ENCODE measurements at places on chromosomes 3 and 15.
A peak's percentile ranks its signal among the peaks of the same experiment; 100 is the strongest.

DNA sequence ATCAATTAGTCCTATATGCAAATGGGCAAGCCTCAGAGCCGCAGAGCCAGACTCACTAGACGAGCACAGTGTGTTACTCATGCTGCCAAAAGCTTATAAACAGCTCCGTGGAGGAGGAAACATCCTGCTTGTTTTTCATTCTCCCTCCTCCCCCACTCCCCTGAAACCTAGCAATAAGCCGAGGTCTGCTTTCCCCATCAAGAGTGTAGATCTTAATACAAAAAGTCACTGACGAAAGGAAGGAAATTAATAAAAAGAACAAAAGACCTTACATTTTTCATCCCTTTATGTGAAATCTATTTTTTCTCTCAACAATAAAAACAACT is 88.5 kb downstream of the XXYLT1 start:
- no peak for DNase-seq

DNA sequence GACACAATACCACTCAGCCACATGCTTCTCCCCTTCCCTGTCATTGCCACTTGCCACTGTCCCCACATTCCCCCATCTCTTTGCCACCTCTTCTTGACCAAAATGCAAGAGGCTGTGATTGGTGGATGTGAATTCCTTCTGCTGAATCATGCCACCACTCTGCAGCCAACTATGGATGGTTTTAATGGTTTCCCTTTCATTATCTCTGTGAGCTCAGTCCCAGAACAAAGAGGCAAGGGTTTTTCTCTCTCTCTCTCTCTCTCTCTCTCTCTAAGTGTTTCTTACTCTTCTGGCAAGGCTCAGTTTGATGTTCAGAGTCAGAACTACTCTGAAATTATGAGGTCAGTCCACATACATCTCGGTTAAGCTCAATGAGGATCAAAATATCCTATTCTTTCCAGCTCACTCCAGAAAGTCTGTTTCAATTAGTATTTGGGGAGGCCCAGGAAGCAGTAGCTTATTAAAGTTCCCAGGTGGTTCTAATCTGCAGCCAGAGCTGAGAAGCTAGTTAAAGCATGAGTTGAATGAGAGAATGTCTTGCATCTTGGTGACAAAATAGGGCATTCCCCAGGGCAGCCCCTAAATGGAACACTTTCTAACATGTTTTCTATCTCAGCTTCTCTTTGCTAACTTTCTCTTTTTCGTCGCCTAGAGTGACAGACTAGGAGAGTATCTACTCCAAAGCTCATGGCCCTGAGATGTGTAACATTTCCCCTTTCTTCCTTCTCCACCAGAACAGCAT is 8.5 kb upstream of the ILDR1 start:
- no peak for DNase-seq

- peak; percentile 22 for DNase-seq
These were observed 319.9 kb upstream of the ICE2 start for GRCh38 chr15:60798821-60799220.

GRCh38 chr3:15794303-15794771 is 3.4 kb downstream of the ANKRD28 start:
- no peak for DNase-seq

DNA sequence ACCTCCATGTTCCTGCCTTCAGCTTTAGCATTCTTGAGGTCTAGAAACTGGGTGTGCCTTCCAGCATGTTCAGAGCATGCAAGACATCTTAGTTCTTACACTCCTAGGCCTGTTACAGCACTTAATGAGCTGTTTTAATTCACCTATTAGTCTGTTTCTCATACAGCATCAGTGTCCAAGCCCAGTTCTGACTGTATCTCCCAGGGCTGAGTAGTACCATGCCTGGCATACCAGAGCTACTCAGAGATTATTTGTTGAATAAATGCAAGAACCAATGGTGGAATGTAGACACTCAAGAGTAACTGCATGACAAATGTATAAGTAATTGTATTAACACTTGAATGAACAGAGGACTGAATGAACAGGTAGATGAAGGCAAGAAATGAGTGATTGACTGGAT is 61.8 kb upstream of the SCN5A start:
- no peak for DNase-seq

DNA sequence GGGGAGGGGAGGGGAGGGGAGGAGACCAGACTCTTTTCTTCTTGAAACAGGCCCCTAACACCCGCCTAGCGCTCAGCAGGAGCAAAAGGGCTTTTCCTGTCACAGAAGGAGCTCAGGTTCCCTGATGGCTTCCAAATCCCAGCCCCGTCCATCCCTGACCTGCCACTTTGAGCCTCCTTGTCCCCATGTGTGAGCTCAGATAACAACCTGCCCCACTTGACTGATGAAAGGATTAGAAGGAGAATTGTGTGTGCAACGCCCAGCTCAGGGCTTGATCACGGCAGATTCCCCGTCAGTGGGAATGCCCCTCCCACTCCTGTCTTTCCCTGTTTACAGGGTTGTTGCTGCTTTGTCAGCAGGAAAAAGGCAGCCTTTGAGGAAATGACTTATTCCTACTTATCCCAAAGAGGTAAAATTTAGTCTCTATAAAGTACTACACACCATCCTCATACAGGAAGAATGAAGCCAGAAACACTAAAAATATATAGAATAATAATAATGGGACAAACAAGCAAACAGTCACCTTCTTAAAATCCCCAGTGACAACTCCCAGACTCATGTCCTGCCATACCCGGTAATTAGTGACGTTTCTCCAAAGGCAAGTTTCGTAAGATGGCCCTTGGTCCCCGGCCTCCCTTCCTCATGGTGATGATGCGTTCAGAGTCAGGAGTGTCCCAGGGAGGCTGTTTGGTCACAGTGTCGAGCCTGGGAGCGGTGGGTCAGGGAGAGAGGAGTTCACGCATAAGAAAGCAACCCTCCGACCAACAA is 6.1 kb upstream of the LRRC15 start:
- no peak for DNase-seq

- peak; percentile 63 for DNase-seq
These were observed 636.1 kb downstream of the MAGI1 start for GRCh38 chr3:65402597-65402996.

- no peak for DNase-seq
These were observed 151.8 kb upstream of the LRRFIP2 start for GRCh38 chr3:37326144-37326543.

GRCh38 chr3:38367779-38368178 is 21.2 kb downstream of the XYLB start:
- no peak for DNase-seq

DNA sequence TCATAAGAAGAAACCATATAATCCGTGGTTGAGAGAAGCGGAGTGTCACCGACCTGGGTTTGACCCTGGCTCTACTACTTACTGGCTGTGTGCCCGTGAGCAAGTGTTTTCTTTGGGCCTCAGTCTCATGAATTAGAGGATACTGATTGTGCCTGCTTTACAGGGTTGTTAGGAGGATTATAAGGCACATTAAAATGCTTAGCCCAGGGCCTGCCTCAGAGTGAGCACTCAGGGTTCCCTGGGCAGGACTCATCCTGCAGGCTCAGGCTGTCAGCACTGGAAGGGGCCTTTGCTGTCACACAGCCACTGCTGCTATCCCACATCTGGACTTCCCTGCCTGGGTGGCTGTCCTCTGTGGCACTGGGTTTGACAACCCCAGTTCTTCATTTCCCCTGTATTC is 4.7 kb downstream of the PLA2G4F start:
- no peak for DNase-seq

DNA sequence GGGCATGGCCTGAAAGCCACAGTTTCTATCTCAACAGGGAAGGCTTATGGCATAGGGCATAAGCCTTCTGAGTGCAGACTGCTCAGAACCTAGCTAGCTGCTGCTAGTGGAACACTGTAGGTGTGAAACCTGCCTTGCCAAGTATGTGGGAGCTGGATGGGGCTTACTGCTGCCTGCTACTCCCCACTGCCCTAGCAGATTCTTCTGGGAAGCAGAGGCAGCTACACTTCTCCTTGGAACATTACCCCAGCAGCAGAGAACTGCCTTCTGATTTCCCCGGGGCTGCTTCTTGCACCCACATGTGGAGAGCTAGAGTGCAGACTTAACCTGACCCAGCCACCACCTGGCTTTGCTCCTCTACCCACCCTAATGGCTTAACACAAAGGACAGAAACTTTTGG is 215.7 kb downstream of the POLQ start:
- no peak for DNase-seq

DNA sequence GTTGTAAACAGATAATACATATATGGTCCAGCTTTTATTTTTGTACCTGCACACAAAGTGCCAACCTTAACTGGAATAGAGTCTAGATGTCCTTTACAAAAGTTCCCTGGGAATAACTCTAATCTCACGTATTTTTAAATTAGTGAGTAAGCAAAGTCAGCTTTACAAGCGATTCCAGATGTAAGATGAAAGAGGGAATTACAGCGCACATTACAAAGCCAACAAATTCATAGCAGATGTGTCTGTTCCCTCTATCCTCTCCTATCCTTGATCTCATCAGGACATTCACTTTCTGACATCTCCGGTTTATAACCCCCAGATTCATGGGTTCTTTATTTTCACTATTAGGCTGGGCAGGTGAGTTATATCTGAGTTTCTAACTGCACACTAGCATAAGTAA is 406.8 kb upstream of the ZNF385D start:
- no peak for DNase-seq

GRCh38 chr15:66825731-66826130 is 123.7 kb downstream of the SMAD6 start:
- no peak for DNase-seq

DNA sequence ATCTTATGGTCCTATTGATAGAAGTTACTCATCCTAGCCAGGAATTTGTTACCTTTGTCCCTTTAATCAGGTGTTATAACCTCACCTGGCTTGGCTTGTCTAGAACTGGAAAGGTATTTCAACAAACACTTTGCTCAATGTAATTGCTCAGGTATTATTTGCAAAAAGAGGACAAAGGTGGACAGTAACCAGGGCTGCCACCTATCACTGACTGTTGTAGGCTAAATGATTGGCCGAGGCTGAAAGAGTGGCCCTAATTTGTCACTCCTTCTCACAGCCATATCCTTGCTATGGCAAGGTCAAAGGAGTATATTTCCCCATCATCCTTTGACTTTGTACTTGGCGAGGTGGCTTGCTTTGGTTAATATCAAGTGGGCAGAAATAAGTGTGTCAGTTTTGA is 2.7 kb upstream of the SELENOS start:
- no peak for DNase-seq

- no peak for DNase-seq
These were observed 35.1 kb upstream of the SPTBN5 start for GRCh38 chr15:41928637-41929620.

GRCh38 chr3:186456731-186457191 is 87.4 kb downstream of the CRYGS start:
- no peak for DNase-seq

DNA sequence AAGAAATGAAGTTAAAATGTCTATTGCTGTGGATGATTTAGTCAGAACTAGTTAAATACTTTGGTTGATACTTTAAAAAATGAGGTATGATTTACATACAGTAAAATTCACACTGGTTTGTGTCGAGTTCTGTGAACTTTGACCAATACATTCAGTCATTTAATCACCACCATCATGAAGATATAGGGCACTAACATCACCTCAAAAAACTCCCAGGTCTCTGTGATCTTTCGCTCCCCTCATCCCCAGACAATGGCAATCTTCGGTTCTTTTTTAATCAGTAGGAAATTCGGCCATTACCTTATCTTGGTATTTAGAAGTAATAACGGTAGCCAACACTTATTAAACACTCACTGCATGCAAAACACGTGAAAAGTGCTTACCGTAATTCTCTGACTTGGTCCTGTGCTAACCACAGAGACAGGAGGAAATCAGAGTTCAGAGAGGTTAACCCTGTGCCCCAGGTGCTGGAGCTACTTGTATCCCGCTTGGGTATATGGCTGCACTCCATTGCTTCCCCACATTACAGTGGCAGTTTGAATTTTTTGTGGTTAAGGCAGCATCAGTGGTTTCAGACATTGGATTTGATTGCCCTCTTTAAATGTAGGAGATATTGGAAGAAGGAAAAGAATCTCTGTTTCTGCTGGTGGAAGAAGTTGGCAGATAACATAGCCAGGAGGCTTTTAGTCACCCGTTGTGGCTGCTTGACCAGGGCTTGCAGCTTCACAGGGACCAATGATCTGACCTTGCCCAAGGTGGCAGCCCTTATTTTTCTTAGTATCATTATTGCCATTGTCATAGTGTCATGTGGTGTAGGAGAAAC is 4.2 kb downstream of the PLCL2 start:
- DNase-seq, result no peak

DNA sequence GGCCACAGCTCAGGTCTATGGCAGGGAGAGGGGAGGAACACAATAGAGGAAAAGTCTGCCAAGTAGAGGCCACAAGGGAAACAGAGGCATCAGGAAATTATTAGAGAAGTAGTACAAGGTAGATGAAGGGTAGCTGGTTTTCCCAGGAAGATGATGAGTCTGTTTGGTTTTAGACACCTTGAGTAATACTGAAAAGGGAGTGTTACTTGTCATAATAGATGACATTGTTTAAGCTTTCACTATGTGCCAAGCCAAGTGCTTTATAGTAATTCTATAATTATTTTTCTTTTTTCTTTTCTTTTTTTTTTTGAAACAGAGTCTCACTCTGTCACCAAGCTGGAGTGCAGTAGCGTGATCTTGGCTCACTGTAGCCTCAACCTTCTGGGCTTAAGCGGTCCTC is 13.7 kb downstream of the PXK start:
- DNase-seq, result no peak

GRCh38 chr15:70072479-70072878 is 25.2 kb downstream of the TLE3 start:
- DNase-seq, result no peak

- no peak for DNase-seq
These were observed 20.9 kb downstream of the NEK11 start for GRCh38 chr3:131047582-131047981.

DNA sequence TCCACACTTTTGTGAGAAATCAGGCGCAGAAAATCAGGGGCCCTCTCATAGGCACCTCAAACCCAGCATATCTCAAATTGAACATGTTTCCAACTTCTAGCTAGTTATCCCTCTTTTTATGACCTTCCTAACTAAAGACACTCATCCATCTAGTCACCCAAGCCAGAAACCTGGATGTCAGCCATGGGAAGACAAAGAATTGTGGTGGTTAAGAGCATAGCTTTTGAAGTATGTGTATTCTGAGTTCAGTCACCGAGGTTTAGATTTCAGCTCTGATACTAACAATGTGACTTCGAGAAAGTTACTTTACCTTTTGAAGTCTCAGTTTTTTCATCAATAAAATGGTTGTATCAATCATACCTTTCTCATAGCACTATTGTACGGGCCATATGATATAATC is 495.5 kb downstream of the NLGN1 start:
- no peak for DNase-seq

DNA sequence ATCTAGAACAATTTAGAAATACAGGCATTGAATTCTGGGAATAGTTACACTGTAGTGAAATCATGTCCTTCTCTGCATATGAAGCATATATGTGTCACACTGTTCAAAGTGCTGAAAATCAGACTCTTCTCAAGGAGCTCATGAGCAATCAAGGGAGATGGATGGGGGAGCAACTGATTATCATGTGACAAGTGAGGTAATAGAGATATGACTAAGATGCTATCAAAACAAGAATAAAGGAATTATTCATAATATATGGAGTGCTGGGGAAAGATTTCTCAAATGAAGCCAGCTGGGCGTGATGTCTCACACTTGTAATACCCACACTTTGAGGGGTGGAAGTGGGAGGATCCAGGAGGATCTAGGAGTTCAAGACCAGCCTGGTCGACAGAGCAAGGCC is 74.9 kb upstream of the CHRNB4 start:
- DNase-seq, result no peak

All from brain pericyte (primary cell).